ENCODE measurements at places on chromosomes 3 and 15.

GRCh38 chr3:125381314-125381713 is 6.2 kb upstream of the ZNF148 start:
- no peak for DNase-seq

- DNase-seq: no peak
Measured at GRCh38 chr3:133374708-133375402, 25.0 kb upstream of the BFSP2 start.

DNA sequence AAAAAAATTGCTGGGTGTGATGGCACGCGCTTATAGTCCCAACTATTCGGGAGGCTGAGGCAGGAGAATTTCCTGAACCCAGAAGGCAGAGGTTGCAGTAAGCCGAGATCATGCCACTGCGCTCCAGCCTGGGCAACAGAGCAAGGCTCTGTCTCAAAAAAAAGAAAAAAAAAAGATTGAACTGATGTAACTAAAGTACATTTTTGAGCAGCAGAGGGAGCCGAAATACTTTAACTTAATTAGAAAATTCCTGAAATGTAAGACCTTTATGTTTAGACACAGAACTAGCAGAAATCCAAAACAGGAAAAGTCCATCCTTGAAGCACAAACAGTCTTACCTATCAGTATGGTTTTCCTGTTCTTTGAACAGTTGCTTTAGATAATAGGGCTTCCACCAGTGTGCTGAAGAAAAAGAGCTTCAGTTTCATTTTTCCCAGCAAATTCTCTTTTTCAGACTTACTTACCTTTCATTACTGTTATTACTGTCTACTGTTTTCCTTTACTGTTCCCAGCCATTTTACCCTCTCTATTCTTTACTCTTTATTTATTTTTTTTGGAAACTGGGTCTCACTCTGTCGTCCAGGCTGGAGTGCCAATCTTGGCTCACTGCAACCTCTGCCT is 33.4 kb upstream of the ZNF609 start:
- peak; percentile 55 for DNase-seq

DNA sequence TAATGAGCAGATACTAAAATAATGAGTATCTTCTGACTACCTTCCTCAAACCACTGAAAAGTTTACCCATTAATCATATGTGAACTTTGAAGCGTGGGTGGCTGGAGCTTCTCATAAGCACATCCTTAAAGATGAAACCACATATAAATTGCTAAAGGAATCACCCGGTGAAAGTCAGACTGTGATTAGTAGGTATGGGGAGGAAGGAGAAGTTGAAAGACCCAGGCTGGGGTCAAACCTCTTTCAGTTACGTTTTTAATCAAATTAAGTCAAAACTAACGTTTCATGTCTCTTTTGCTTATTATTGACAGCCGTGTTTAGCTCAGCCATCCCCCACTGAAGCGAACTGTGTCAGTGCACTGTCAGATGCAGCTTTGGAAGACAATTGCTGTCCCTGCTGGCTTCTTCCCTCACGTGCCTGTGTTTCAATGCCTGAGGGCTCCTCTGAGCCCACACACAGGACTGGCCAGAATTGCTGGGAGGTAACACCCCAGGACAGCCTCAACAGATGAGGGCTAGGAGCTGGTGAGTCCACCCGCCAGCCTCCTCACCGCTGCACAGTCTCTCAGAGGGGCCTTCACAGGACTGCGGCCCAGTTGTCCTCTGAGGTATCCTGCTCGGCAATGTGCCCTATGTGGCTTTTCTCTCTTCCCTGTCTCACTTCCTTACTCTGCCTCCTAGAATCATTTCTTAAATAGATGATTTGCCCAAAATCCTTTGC is 29.3 kb upstream of the SH3BP5 start:
- DNase-seq: no peak

DNA sequence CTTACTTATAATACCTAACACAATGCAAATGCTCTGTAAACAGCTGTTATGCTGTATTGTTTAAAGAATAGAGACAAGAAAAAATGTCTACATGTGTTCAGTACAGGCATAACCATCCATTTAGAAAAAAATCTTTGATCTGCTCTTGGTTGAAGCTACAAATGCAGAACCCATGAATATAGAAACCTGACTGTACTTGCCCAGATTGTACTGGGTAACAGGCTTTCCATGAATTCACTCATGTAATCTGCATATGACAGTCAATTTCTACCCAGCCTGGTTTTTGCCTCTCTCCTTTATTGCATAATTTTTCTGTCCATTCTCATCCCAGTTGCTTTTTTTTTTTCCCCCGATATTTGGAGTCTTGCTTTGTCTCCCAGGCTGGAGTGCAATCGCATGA is 62.6 kb upstream of the ETV5 start:
- no peak for DNase-seq

DNA sequence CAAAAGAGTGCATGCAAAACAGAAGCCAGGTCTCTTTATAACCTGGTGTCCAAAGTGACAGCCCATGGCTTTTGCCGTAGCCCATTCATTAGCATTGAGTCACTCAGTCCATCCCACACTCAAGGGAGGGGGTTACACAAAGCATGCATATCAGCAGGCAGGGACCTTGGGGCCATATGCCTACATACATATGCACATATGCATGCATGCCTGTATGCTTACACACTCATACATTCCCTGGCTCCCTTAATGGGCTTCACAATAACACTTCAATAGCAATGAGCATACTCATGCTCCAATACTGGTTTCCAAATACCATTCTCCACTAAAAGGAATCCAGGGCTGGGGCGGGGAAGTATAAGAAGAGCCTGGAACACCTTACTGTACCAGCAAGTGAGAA is 22.0 kb downstream of the TRPM1 start:
- DNase-seq: no peak

GRCh38 chr3:195251336-195252065 is 19.5 kb downstream of the XXYLT1 start:
- DNase-seq: no peak

- DNase-seq: no peak
Measured at GRCh38 chr15:34644061-34644460, 60.6 kb upstream of the GOLGA8B start.

DNA sequence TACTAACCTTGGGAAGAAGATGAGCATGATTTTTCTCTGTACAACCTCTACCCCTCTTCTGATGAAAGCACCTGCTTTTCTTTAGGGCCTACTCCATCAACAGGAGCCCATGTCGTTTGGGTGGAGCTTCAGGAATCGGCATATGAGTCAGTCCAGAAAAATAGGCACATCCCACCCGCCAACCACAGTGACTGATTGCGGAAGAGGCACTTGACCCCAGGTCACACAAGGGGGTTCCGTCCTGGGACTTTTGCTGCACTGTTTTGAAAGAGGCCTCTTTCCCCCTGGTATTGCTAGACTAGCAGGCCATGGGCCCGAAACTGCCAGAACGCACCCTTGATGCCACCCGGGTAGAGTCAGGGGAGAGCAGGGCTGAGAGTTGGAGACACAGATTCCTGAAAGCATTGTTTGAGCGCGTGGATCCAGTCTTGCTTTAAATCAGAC is 19.3 kb upstream of the NRROS start:
- DNase-seq: no peak

DNA sequence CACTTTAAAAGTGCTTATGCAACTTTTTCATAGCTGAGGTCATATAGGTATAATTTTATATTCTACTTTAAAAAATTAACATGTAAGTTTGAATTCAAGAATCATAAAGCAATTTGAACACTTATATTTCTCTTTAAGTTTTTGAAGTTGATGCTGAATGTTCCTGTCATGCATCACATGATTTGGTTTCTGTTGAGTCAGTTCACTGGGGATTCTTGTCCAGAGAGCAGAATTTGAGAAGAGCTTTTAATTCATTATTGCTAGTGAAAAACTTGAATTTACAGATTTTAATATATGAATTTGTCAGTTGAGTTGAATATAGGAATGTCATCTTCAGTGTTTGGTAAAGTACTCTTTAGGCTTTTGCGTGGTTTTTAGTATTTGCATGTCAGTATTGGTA is 7.9 kb downstream of the SLC25A26 start:
- DNase-seq: no peak

GRCh38 chr15:71386448-71387236 is 271.4 kb downstream of the THSD4 start:
- DNase-seq: peak; percentile 37

Measured in hepatocyte (in vitro differentiated cells).